Non-pigmented ciliary epithelial cell (primary cell): ENCODE measurements at places on chromosomes 3 and 15.

- DNase-seq: no peak
These were observed 72.5 kb downstream of the MITF start for GRCh38 chr3:69811452-69812401.

DNA sequence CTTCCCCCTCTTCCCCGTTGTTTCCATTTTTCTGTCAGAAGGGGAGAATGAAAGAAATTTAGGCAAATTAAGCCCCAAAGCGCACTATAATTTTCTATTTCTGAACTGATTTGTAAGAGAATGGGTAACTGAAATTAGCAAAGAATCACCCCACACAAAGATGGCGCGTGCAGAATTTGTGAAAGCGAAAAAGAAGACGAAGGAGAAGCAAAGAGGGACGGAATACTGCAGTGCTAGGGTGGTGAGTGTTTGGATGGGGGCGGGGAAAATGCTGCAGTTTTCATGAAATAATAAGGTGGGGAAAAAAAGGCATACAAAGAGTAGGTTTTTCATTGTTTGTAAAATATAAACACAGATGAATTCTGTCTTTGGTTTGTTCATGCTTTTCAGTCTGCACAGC lies 4.6 kb upstream of the CTNNB1 start:
- no peak for DNase-seq

DNA sequence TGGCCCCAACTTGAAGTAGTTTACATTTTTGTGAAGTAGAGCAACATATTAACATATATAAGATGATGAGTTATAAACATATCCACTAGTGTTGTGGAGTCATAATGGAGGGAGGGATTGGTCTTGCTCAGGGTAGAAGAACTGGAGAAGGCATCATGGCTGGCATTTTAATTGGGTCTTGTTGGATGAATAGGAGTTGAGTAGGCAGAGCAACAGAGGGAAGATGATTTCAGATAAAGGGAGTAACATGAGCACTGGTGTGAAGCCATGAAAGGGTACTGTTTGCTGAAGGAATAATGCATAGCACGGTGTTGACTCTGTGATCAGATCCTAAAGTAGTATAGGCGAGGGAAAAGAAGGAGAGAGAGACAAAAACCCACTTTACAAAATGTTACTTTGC lies 3.6 kb upstream of the RFX7 start:
- DNase-seq: no peak

GRCh38 chr15:76376816-76377215 lies 40.2 kb downstream of the ISL2 start:
- DNase-seq: no peak

- no peak for DNase-seq
These were observed 180.5 kb downstream of the RSL24D1 start for GRCh38 chr15:55016225-55016624.

GRCh38 chr3:168093790-168094189 lies 1.9 kb downstream of the GOLIM4 start:
- no peak for DNase-seq

GRCh38 chr15:91866971-91867372 lies 13.5 kb downstream of the SLCO3A1 start:
- DNase-seq: no peak

DNA sequence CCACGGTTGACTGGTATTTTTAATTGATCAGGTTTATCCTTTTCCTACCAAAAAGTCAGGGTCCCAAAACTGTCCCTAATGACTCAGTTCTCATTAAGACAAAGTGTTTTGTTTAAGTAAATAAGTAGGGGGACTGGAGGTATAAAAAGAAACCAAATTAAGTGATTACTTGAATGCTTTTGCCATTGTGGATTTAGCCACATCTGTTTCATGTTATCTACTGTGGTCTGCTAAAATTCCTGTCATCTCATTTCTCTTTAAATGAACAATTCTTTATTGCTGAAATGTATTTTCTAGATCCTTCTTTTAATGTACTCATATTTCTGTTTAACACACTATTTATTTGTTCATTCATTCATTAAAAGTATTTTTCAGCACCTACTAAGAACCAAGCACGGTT lies 625.9 kb upstream of the ADAMTS9 start:
- no peak for DNase-seq
